ENCODE measurements at places on chromosomes 12 and 14. TPM values are rescaled to one million over a fixed set of nuclear protein-coding genes. Genes with fewer than 3 reads are reported as not detected.

DNA sequence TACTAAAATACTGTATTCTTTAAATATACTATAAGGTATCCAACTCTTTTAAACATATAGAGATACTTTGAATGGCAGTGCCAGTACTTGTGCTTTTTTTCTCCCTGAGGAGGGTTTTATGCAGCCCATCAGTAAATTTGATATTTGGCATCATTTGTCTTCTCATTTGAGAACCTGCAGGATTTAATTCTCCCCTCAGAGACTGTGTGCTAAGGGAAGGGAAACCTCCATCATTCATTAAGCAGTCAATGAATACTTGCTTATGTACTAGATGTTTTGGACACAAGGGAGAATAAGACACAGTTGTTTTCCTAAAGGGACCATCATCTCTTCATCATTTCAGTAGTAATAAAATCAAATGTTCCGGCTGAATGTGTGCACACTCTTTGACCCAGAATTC lies 40.8 kb downstream of the FRS2 start:
- no peak for DNase-seq

GRCh38 chr14:52848626-52849025 lies 57.2 kb upstream of the GNPNAT1 start:
- no peak for DNase-seq

DNA sequence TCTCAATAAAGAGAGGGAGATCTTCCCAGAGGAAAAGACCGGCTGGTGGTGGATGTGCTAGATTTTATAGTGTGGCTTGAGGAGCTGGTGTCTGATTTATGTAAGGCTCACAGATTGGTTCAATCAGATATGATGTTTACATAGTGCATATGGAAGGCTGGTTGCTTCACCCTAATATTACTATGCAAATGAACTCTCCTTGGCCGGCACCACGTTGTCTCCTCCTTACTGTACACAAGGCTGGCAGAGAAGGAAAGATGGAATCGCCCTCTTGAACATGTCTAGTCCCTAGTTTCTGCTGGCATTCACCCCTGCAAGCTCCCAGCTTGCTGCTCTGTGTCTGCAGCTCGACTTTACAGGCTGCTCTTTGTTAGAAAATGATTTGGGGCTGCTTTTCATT lies 8.9 kb downstream of the FAM186A start:
- no peak for DNase-seq

GRCh38 chr12:1457901-1458300 lies 136.5 kb downstream of the FBXL14 start:
- no peak for DNase-seq

The SCNN1A gene
- total RNA-seq = 0.57 TPM

The EXOC5 gene
- total RNA-seq = 35.4 TPM

DNA sequence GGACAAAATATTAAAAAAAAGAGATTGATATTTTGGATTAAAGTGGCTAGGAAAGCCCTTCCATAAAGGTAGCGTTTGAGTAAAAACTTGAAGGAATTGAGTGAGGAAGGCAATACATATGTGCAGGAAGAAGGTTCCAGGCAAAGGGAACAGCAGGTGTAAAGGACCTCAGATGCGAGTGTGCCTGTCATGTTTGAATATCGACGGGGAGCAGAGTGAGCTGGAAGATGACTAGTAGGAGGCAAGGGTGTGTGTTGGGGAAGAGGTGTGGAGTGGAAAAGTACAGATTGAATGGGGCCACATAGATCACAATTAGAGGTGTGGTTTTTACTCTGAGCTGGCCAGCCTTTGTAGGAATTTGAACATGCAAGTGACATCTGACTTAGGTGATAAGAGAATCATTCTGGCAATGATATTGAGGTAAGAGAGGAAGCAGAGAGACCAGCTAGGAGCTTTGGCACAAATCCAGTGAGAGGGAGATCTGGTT lies 15.0 kb upstream of the FBXO33 start:
- DNase-seq = no peak

DNA sequence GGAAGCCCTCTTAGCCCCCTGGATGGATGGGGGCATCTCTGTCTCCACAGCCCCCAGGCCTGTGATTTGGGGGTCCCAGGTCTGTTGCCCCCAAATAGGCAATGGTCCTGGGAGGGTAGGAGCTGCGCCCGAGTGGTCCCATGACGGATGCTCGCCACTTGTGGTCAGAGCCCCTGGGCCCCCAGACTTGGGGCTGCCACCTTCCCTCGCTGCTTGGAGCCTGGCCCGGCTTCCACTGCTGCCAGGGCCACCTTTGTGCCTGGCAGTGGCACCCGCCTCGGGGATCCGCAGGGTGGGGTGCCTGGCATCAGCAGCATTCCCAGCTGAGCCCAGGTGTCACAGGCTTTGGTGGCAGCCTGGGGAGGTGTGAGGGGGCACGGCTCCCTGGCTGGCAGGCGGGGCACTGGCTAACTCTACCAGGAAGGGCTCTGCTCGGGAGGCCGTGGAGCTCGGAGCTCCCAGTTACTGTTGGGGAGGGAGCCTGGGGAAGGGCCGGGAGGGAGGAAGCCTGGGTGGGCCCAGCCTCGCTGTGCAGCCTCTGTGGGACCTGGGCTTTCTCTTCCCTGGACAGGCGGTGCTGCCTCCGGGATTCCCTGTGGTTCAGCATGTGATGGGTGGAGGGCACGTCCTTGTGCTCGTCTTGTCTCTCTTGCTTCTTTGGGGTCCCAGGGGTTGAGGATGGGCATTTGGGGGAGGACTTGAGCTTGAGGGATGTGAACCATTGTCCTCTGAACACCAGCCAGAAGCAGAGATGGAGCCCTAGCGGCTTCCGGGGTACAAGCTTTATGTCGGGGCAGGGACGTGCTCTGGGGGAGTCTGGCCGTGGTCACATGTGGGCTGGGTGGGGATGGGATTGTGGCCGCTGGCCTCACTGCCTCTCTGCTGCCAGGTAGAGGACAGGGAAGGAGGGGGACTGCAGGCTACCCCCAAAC lies 5.4 kb downstream of the KIF26A start:
- DNase-seq = peak; percentile 46

The DIO2 gene
- total RNA-seq = 0.76 TPM

- DNase-seq = no peak
These were observed 3.5 kb downstream of the FBXO34 start for GRCh38 chr14:55274751-55275150.

- DNase-seq = no peak
These were observed 915.9 kb downstream of the SLC6A15 start for GRCh38 chr12:83996671-83997070.

The IL26 gene
- not detected for total RNA-seq

GRCh38 chr14:90518941-90519256 lies 122.1 kb downstream of the CALM1 start:
- no peak for DNase-seq

The SMIM41 gene
- total RNA-seq = not detected

The SLCO1B1 gene
- total RNA-seq = not detected

The RNASE2 gene
- 0.90 TPM for total RNA-seq

The SPRYD3 gene
- total RNA-seq = 21.7 TPM

GRCh38 chr14:101623685-101624444 lies 62.6 kb downstream of the DIO3 start:
- no peak for DNase-seq

DNA sequence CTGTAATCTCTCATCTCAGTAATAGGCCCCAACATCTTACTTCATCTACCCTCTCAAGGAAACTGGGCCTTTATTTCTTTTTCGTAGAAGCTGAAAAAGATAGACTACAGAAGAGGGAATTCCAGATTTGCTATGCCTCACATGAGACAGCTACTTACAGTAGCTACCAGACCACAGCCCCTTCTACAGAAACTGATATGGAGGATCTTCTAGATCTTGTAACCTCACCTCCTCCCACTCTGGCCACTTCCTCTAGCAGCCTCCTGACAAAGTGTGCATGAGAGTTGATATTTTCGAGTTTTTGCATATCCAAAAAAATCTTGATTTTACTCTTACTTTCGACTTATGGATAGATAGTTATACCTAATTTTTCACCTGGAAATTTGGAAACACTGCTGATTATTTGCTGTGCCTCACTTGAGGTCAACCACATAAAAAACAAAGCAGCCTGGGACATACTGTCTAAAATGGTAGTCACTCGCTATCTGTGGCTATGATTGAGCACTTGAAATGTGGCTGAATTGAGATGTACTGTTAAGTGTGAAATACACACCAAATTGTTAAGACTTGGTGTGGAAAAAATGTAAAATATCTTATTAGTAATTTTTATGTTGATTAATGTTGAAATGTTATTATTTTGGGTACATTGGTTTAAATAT lies 86.3 kb upstream of the NID2 start:
- DNase-seq = no peak

The SLC6A15 gene
- 0.04 TPM for total RNA-seq

The CLBA1 gene
- total RNA-seq = 1.3 TPM

- no peak for DNase-seq
These were observed 979.8 kb downstream of the VRK1 start for GRCh38 chr14:97776890-97777558.

DNA sequence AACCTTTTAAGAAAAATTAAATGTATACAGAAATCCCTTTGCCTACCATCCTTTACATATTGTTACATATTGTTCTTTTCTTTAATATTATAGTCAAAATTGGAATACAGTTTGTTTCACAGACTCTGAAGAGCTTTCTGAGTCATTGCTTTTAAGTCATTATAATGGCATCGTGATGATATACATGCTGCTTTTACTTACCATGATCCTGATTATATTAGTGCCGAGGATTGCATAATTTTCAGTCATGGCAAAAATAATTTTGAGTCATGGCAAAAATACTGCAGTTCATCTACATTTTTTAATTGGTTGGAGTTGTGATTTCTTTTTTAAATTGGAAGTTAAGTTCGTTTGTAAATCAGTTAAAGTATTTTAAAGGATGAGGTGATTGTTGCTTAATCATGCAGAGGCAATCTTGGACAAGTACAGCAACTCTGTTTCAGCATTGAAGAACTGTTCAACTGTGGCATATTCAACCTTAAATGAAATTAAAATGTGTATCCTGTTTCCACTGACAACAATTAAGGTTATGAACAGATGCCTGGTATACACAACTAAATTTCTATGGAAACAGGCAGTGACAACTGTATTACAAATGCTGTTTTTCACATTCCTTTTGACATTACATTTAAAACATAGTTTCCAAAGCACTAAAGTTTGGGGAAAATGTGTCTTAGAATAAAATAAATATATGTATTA lies 142.3 kb downstream of the PCNX1 start:
- no peak for DNase-seq

GRCh38 chr14:51109651-51110050 lies 14.7 kb upstream of the TRIM9 start:
- DNase-seq = no peak

DNA sequence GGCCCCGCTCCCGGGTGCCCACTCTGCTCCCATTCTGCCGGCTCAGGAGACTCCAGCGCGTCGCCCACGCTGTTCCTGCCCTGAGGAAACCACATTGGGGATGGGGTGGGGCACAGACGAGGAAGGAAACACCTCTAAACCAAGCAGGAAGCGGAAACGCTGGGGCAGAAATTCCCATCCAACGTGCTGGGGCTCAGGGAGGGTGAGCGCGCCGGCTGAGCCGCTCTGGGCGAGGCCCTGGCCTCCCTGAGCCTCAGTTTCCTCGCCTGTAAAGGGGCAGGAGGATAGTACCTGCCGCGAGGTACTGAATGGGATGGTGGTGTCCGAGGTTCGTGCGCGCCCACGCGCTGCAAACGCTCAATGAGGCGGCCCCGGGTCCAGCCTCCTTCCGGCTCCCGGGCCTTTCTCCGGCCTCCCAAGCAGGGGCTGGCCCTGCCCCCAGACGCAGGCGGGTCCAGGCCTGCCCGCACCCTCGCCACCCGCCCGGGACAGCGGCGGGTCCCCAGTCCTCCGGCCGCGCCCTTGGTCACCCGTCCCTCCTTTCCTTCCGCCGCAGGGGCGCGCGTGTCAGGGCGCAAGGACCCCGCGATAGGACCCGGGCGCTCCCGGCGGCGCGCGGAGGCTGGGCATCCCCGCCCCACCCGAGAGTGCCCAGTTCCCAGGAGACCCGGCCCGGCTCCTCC lies 673 bp downstream of the BEGAIN start:
- DNase-seq = peak; percentile 45

DNA sequence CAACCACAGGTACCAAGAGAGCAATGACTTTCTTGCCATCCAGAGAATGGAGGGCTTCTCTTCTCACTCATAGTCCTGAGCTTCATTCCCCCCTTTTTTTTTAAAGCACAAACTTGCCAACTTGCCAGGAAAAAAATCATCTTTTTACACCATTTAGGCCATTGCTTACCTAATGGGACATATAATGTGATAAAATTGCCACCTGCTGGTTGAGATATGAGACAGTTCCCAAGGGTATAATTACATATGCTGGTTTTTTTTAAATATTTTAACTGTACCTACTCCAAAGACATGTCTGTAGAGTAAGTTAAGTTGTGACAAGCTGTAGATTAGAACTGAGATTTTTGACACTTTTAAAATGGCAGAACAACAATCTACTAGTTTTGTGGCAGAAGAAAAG lies 519.1 kb upstream of the SEL1L start:
- no peak for DNase-seq

DNA sequence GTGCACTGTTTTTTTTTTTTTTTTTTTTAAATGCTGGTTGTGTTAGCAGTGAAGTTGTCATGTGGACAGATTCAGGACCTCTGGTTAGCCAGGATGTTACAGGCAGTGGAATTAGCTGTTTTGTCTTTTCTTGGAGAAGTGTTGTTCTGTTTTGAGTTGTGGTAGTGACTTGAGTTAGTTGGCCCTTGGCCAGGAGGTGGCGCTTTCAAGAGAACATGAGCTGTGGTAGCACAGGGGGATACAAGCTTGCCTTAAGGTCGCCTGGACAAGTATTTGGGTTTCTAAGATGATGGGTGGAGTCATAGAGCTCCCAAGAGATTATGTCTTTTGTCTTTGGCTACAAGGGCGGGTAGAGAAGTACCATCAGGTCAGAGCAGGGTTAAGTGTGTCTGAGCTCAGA lies 33.3 kb upstream of the CCDC198 start:
- no peak for DNase-seq

GRCh38 chr12:39685854-39686657 lies 66.5 kb upstream of the ABCD2 start:
- no peak for DNase-seq

The PIWIL1 gene
- not detected for total RNA-seq

The POTEG gene
- not detected for total RNA-seq

DNA sequence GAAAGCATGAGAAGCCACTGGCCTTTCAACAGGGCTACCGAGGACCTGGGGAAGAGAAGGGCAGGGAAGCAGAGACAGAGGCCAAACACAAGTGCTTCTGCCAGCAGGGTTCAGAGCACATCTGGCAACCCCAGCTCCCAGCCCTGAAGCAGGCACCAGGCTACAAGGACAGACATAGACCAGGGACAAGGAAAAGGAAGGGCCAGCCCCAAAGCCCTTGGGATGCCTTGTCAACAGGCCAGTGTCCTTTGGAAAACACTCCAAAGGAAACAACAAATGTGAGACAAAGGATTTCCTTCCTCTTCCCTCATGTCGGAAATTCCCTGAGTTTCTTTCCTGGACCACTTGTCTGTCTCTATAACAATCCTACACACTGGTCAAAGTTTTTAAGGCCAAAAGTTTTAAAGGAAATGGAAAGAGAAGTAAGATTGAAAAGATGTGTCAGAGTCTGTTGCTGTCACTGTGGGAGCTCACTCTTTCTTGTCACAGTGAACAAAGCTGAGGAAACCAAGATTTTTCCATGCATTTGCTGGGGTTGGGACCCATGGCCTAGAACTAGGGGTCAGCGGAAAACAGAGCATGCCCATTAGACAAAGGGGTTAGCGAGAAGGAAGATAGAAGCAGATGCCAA lies 59.4 kb downstream of the TTC9 start:
- DNase-seq = no peak
